Tibial nerve (tissue), 4 donors: ENCODE measurements at places on chromosomes 12 and 14. TPM values are rescaled to one million over a fixed set of nuclear protein-coding genes. Genes with fewer than 3 reads are reported as not detected.

GRCh38 chr14:96098309-96098998 lies 59.3 kb downstream of the C14orf132 start:
- H3K4me3 ChIP-seq: no peak overlapping the region
- no peak for DNase-seq
- no peaks in the 10 kb centered on the region for H3K36me3 ChIP-seq

DNA sequence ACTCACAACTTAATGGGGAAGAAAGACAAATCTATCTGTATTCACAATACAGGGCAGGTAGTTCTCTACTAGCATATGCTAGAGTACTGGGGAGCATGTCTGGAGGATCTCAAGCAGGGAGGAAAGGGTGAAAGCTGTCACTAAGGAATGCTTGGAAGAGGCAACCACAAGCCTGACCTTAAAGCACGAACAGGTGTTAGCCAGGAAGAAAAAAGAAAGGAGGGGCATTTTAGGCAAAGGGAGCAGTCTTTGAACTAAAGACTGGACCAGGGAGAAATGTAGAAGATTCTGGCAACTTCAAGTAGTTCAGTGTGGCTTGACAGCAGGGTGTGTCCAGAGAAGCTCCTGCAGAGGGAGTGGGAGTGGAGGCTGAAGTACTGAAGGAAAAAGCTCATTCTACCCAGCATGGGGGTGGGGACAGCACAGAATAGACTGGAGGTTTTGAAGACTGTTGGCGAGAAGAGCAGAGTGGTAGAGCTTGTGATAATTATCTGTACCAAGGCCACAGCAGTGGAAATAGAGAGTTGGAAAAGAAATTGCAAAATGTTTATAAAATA lies 50.9 kb downstream of the AP5M1 start:
- H3K27me3 ChIP-seq: no peaks in the 10 kb centered on the region
- no peaks in the 10 kb centered on the region for H3K36me3 ChIP-seq
- DNase-seq: no peak
- no peak overlapping the region for H3K4me3 ChIP-seq
- H3K27ac ChIP-seq: no peak overlapping the region

DNA sequence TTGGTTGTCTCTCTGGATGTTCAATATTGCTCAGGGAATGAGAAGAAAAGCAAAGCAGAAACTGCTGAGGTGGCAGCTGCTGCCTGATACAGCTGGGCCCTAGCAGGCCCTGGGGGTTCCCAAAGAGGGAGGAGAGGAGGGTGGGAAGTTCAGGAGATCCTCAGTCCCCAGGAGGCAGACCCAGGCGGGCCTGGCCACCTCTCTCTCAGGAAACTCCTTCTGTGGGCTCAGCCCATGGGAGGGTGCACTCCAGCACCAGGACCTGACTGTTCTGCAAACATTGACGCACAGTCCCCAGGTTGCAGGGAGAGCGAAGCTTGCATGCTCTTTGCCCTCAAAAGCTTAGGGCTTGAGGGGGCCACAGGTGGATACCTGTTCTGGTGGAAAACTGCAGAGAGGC lies 29.6 kb downstream of the IRF2BPL start:
- H3K27me3 ChIP-seq: no peaks in the 10 kb centered on the region
- H3K4me1 ChIP-seq: peaks cover 9% of the 10 kb centered on the region
- DNase-seq: no peak

GRCh38 chr12:27013611-27014084 lies 536 bp downstream of the TM7SF3 start:
- H3K36me3 ChIP-seq: no peaks in the 10 kb centered on the region
- peak overlapping the region; percentile 92 for H3K27ac ChIP-seq
- H3K4me1 ChIP-seq: peaks cover 4% of the 10 kb centered on the region
- DNase-seq: no peak
- no peaks in the 10 kb centered on the region for H3K27me3 ChIP-seq

GRCh38 chr12:51953089-51953488 lies 1.6 kb downstream of the ACVR1B start:
- H3K4me1 ChIP-seq: peaks cover 26% of the 10 kb centered on the region
- no peaks in the 10 kb centered on the region for H3K27me3 ChIP-seq
- H3K27ac ChIP-seq: peak overlapping the region; percentile 93
- H3K4me3 ChIP-seq: peak overlapping the region; percentile 13

GRCh38 chr12:51959211-51959610 lies 7.7 kb downstream of the ACVR1B start:
- H3K4me1 ChIP-seq: peaks cover 34% of the 10 kb centered on the region
- peak; percentile 53 for DNase-seq
- no peak overlapping the region for H3K4me3 ChIP-seq
- H3K27me3 ChIP-seq: no peaks in the 10 kb centered on the region
- no peak overlapping the region for H3K27ac ChIP-seq
- no peaks in the 10 kb centered on the region for H3K36me3 ChIP-seq

GRCh38 chr14:73269729-73270531 lies 32.6 kb downstream of the PAPLN start:
- no peaks in the 10 kb centered on the region for H3K27me3 ChIP-seq
- peaks cover 67% of the 10 kb centered on the region for H3K36me3 ChIP-seq
- H3K4me3 ChIP-seq: peak overlapping the region; percentile 42
- DNase-seq: no peak
- H3K27ac ChIP-seq: peak overlapping the region; percentile 78

DNA sequence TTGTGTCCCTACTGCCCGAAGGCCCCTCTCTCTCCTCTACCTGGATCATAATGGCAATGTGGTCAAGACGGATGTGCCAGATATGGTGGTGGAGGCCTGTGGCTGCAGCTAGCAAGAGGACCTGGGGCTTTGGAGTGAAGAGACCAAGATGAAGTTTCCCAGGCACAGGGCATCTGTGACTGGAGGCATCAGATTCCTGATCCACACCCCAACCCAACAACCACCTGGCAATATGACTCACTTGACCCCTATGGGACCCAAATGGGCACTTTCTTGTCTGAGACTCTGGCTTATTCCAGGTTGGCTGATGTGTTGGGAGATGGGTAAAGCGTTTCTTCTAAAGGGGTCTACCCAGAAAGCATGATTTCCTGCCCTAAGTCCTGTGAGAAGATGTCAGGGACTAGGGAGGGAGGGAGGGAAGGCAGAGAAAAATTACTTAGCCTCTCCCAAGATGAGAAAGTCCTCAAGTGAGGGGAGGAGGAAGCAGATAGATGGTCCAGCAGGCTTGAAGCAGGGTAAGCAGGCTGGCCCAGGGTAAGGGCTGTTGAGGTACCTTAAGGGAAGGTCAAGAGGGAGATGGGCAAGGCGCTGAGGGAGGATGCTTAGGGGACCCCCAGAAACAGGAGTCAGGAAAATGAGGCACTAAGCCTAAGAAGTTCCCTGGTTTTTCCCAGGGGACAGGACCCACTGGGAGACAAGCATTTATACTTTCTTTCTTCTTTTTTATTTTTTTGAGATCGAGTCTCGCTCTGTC lies 1.8 kb downstream of the INHBE start:
- no peak for DNase-seq
- no peaks in the 10 kb centered on the region for H3K36me3 ChIP-seq
- peak overlapping the region; percentile 7 for H3K27ac ChIP-seq

DNA sequence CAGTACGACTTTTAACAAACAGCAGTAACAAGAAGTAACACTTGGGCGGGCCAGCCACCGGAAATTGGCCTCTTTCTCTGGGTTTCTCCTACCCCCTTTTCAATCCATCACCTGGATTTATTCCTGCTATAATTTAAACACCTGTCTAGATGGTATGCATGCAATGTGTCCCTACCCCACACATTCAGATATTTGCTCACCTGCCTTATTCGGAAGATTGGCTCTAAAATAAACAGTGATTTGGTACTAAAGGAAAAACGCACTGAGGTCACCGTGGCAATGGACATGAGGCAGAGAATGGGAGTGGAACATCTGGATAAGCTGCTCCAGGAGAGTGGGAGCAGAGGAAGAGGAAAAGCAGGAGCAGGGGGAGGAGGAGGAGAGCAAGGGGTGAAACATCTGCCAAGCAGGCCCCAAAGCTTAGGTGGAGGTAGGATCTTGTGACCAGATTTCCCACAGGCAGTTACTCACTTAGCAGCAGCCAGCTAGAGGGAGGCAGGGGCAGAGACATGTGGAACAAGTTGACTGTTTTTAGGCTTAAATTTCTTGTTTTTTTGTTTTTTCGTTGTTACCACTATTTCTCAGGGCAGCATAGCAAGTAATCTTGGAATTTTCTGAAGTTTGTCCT lies 150.9 kb downstream of the TTLL5 start:
- H3K4me1 ChIP-seq: no peaks in the 10 kb centered on the region
- H3K27me3 ChIP-seq: no peaks in the 10 kb centered on the region
- peaks cover 22% of the 10 kb centered on the region for H3K36me3 ChIP-seq
- no peak overlapping the region for H3K27ac ChIP-seq
- no peak overlapping the region for H3K4me3 ChIP-seq
- DNase-seq: no peak

GRCh38 chr14:88363644-88364043 lies 21.8 kb upstream of the SPATA7 start:
- no peak for DNase-seq
- H3K27me3 ChIP-seq: no peaks in the 10 kb centered on the region

- H3K36me3 ChIP-seq: no peaks in the 10 kb centered on the region
- no peaks in the 10 kb centered on the region for H3K4me1 ChIP-seq
- no peak overlapping the region for H3K27ac ChIP-seq
- H3K27me3 ChIP-seq: no peaks in the 10 kb centered on the region
- no peak overlapping the region for H3K4me3 ChIP-seq
- DNase-seq: no peak
These were observed 248.3 kb upstream of the LRIG3 start for GRCh38 chr12:59168647-59169046.

Gene OTX2
- not detected for total RNA-seq

Gene BBS10
- total RNA-seq: 10.8 TPM

Gene CPNE8
- 20.2 TPM for total RNA-seq

Gene EMP1
- 235 TPM for total RNA-seq

Gene SVOP
- total RNA-seq: not detected

Gene OR11H7
- not detected for total RNA-seq

Gene AACS
- 29.7 TPM for total RNA-seq

Gene MMP19
- total RNA-seq: 7.7 TPM
